Neural crest cell (in vitro differentiated cells): ENCODE measurements at places on chromosomes 7 and 10.

GRCh38 chr7:37541810-37542443 is 93.3 kb upstream of the ELMO1 start:
- DNase-seq = no peak

GRCh38 chr7:158113321-158114025 is 474.1 kb downstream of the PTPRN2 start:
- no peak for DNase-seq

DNA sequence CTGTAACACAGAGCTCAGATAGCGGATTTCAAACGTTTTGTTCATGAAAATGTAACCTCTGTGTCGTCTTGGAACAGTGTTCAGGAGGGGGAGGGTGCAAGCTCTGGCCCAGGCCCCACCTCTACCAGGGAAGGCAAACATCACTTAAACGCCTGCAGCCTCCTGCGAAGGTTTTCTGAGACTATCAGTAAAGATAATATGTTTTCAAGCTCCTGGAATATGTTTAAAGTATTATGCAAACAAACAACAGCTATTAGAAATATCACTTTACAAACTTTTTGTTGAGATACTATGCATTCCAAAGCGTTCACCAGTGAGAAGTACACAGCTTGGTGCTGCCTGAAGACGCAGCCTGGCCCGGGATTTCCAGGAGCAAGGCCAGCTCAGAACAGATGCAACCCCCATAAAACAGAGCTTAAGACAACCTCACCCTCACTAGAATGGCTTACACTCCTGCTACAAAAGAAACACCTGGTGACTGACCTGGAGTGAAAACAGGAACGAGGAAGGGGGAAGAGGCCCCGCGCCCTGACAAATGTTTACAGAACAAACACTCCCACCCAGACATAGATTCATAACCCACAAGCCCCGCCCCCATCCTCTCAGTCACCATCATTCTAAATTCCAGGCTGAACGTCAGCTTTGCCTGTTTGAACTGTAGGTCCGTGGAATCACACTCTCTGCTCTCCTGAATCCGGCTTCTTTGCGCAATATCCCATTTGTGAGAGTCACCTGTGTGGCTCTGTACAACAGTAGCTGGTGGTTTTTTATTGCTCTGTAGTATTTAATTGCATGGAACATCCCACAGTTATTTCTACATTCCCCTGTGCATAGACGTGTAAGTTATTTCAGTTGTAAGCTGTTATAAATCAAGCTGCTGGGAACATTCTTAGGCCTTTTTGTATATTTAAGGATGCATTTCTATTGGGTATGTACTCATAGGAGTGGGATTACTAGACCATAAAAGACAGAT is 155.0 kb downstream of the PTPRN2 start:
- DNase-seq = no peak

DNA sequence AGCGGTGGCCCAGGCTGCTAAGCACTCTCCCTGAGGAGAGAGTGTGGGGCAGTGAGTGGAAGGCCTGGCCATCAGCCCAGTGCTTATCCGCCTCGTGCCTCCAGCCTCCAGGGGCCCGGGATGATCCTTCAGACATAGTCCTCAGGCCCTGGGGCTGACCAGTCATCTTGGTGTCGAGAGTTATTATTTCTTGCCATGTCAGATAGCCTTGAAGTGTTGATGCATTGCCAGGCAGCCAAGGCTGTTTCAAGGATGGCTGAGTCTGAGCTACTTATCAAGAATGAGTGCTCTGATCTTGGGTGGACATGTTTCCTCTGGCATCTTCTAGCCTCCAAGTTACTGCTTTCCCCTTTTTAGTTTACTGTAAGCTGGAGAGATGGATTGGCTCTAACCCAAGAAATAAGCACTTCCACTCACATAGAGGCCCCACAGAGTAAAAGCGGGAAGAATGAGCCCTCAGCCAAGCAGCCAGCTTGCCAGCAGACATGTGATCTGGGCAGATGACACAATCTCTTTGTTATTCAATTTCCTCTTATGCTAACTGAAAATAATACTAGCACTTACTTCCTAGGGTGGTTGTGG is 136.5 kb upstream of the NAMPT start:
- DNase-seq = no peak

DNA sequence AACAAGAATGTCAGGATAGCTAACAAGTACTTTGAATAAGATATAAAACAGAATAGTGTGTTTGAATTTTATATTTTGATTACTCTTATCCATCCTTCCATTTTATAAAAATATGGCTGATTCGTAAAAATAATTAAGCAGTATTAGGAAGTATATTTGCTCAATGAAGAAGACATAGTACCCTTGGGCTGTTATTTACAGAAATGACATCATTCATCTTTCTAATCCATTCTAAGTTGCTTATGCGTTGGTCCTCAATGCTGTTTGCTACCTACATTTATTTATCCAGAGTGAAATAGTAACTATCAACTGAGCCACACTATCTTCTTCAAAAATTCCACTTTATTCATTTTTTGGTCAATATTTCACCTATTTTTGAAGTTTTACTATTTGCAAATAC is 2.1 kb upstream of the ZNF804B start:
- DNase-seq = no peak

GRCh38 chr7:103011650-103012049 is 62.9 kb downstream of the FBXL13 start:
- no peak for DNase-seq

DNA sequence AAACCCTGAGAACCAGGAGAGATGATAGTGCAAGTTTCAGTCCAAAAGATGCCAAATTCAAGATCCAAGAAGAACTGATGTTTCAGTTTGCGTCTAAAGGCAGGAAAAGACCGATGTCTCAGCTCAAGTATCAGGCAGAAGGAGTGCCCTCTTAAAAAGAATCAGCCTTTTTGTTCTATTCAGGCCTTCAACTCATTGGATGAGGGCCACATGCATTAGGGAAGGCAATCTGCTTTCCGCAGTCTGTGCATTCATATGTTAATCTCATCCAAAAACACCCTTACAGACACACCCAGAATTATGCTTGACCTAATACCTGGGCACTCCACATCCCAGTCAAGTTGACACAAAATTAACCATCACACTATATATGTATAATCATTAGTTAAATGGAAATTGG is 45.2 kb downstream of the DNAJB9 start:
- no peak for DNase-seq

- no peak for DNase-seq
Observed at GRCh38 chr7:80843018-80843677, 75.7 kb downstream of the SEMA3C start.

GRCh38 chr10:73859784-73860491 is 14.4 kb downstream of the CAMK2G start:
- no peak for DNase-seq

DNA sequence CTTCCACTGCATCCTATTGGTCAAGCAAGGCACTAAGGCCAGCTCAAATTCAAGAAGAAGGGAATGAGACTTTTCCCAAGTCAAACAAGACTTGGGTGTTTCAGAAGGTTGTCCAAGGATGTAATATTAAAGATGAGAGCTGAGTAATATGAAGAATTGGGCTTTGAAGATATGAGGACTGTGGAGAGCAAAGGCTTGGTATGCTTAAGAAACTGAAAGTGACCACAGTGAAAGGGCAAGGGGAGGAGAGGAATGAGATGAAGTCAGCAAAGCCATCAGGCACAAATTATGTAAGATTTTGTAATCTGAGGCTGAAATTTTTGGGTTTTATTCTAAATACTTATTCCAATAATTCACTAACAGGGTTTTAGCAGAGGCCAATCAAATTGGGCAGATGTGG is 38.6 kb upstream of the NPY start:
- no peak for DNase-seq

DNA sequence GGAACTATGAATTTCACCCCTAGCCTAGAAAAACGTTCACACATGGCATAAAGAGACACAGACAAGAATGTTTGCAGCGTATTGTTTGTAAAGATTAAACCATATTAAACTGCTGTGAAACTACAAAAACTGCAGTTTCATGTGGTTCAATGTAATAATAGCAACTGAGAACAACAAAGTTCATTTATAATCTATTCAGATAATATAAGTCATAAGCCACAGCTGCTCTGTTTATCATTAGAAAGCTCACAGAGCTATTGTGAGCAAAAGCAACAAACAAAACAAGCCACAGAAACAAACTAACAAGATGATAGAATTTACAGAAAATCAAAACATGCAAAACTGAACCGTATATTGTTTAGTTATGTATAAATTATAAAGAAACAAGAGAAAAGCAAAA is 113.5 kb downstream of the AHR start:
- no peak for DNase-seq

DNA sequence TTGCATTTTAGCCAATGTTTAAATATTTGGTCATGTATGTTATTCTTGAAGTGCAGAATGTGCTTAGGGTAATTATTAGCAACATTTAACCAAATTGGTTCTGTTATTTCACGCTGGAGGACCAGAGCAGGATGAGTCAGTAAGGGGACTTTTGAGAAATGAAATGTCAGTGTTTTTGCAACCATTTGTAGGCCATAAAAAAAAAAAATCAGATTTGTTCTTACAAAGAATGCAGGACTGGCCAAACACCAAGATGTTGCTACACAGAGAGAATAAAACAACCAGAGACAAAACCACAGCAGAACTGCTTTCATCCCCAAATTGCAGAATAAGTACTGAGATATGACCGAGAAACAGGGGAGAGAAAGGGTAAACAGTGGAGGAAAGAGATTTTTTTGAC is 62.1 kb downstream of the TPST1 start:
- DNase-seq = no peak

GRCh38 chr7:102028206-102028826 is 210.9 kb downstream of the CUX1 start:
- no peak for DNase-seq

DNA sequence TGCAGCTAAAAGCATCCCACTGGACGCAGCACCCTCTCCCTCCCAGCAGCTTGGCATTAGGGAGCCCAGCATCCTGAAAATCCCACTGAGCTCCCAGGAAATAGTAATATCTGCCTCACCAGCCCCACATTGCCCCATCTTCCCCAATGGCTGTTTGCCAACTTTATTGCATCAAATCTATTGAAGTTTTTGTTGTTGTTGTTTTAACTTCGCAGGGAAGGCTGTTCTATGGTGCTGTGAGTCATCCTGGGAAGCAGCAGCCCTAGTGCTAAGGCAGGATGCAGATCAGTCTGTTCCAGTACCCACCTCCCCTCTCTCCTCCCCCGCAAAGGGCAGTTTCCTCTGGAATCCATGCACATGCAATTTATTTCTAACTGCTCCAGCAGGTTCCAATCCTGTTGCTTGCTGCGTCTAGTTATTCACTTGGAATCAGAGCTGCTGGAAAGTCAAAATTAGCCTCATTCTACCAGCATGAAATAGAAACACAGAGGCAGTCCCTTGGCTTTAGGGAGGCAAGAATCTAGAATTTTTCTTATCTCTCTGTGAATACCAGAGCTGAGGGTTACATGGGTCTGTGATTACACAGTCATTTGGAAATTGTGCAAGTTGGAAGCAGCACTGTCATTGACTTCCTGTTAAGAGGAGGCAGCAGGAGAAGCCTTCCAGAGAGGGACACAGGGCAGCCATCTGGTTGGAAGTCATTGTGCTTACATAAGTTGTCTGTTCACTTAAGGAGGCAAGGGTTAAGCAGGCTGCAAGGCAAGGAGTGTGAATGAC is 115.9 kb upstream of the CACUL1 start:
- DNase-seq = no peak

GRCh38 chr10:10872035-10872673 is 145.5 kb upstream of the CELF2 start:
- no peak for DNase-seq

DNA sequence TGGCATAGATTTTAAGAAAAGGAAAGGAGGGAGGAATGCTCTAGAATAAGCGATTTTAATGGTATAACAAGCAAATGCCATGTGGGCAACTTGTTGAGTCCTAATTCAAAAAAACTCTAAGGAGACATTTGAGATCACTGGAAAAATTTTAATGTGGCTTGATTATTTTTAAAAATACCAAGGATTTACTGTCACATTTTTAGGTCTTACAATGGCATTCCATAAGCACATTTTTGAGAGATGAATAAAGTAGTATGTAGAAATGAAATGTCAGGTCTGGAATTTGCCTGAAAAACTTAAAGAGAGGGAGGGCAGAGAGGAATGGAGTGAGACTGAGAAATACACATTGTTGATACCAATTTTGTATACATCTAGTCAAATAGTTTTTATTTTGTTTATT is 20.3 kb downstream of the NCAPG2 start:
- no peak for DNase-seq

- no peak for DNase-seq
Observed at GRCh38 chr10:112370424-112370819, 3.5 kb upstream of the ACSL5 start.

- no peak for DNase-seq
Observed at GRCh38 chr7:25864943-25865751, 286.9 kb upstream of the NFE2L3 start.

- DNase-seq = no peak
Observed at GRCh38 chr10:110751850-110752249, 107.7 kb downstream of the RBM20 start.

DNA sequence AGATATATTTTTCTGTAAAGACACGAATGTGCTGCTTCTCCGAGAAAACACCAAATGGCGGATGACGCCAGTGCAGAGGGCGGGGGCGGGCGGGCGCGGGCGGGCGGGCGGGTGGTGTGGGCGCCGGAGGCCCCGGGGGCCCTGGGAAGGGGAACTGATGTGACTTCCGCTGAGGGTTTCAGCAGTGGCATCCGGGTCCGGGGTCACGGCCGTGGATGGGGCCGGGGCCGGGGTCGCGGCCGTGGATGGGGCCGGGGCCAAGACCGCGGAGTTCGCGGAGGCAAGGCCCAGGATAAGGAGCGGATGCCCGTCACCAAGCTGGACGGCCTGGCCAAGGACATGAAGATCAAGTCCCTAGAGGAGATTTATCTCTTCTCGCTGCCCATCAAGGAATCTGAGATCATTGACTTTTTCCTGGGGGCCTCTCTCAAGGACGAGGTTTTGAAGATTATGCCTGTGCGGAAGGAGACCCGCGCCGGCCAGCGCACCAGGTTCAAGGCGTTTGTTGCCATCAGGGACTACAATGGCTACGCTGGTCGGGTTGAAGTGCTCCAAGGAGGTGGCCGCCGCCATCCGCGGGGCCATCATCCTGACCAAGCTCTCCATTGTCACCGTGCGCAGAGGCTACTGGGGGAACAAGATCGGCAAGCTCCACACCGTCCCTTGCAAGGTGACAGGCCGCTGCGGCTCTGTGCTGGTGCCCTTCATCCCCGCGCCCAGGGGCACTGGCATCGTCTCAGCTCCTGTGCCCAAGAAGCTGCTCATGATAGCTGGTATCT is 20.3 kb upstream of the IGF2BP3 start:
- DNase-seq = no peak

- no peak for DNase-seq
Observed at GRCh38 chr7:129529643-129530042, 27.3 kb downstream of the SMKR1 start.

- DNase-seq = no peak
Observed at GRCh38 chr7:36005876-36006275, 147.2 kb upstream of the EEPD1 start.

DNA sequence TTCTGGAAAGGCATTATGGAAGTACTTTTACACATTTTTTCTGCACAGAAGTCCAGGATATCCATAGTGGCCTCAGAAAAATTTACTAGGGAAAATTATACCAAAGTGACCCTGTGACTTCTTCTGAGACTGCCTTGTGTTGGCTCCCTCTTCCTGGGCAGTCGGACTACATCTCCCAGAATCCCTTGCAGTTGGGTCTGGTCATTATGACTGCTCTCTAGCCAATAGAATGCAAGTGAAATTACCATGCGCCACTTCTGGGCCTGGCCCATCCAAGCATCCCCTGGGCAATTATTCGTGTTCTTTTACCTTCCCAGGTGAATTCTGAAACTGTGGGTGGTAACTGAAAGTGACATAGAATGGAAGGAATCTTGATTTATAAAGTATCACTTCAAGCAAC is 430.9 kb downstream of the ACTR3B start:
- no peak for DNase-seq
